Small intestine (tissue), 16 donors: ENCODE measurements at places on chromosomes 4 and X. TPM values are rescaled to one million over a fixed set of nuclear protein-coding genes. Genes with fewer than 3 reads are reported as not detected.

The EXOSC9 gene
- polyA plus RNA-seq: 13.5 TPM

The SAGE1 gene
- not detected for polyA plus RNA-seq

The NLRP2B gene
- polyA plus RNA-seq: not detected

The ARHGEF38 gene
- polyA plus RNA-seq: 0.54 TPM

The ITGB1BP2 gene
- polyA plus RNA-seq: 1.1 TPM
